Right lung (tissue), 10 donors: ENCODE measurements at places on chromosomes 13 and 19. TPM values are rescaled to one million over a fixed set of nuclear protein-coding genes. Genes with fewer than 3 reads are reported as not detected.

INSL3 gene
- not detected for polyA plus RNA-seq

PEX11G gene
- polyA plus RNA-seq, result 3.3 TPM

ZSCAN1 gene
- polyA plus RNA-seq, result 1.1 TPM

- no peak for DNase-seq
Observed at GRCh38 chr19:34793565-34793964, 20.6 kb upstream of the ZNF599 start.

- no peak for DNase-seq
Observed at GRCh38 chr13:39600766-39601165, 2.2 kb downstream of the LHFPL6 start.

- no peak for DNase-seq
Observed at GRCh38 chr13:41427666-41428065, 29.7 kb upstream of the RGCC start.

DNA sequence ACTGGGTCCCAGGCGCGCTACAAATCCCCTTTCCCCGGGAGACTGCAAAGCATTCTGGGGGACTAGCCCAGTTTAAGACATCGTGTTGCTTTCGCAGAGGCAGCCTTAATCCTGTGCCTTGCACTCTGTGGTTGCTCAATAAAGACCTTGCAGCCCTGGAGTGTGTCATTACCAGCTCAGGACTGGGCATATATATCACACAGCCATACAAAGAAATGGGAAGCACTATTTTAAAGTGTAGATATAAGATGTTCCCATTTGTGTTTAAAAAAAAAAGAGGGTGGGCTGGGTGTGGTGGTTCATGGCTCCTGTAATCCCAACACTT, 11.1 kb downstream of the NAPA start:
- DNase-seq, result no peak

- DNase-seq, result peak; percentile 91
Observed at GRCh38 chr19:18588611-18589379, at the start of gene REX1BD. TSS of gene REX1BD (plus strand) at chr19:18588798. CDS start at chr19:18588802, 4 bp downstream.

DNA sequence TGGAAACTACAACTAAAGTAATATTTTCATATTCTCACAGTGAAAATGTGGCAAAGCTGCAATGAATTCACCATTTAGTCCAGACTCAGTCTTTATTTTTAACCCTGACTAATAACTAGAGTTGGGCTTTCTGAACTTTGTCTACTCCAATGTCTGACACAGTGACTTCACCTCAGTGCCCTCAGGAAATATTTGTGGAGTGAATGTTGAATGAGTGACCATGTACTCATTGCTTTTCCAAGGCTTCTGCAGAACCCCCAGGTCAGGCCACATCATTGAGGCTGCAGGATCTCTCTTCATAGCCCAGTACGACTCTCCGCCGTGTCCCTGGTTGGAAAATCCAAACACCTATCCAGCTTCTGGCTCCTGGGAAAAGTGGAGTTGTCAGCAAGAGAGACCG, 1.8 kb downstream of the ZNF175 start:
- no peak for DNase-seq

DNA sequence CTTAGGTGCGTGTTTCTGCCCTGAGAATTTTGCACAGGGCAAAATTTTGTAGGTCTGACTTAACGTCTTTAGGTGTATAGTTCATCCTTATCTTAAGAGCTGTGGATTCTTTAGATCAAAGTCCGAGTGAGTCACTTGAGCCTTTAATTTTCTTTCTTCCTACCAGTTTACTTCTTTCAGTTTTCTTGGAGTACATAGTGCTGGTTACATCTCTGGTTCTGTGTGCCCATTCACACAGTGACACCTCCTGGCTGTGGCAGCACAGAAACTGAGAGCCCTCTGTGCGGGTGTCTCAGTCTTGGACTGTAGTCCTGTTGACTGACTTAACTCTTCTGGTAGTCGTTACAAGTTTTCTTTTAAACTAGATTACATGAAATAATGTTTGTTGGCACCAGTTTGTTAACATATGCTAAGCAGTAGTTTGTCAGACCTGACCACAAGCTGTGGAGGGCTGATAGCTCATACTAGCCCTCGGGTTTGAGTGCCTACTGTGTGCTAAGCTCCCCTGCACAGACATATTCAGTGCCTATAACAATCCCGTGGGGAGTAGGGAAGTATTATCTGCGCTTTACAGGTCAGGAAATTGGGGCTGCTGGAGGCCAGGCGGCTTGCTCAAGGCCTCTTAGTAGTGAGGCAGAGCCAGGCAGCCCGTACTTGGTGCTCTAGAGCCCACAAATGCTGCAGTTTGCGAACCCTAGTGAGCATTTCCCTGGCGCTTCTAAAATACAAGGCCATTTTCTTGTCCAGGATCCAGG, 1.6 kb downstream of the GATAD2A start:
- no peak for DNase-seq

- no peak for DNase-seq
Observed at GRCh38 chr13:105598529-105598928, 936.9 kb downstream of the EFNB2 start.

GRCh38 chr19:22832031-22832762, at the start of gene ZNF723:
TSS of gene ZNF723 (plus strand) at chr19:22832291. CDS start at chr19:22832380, 89 bp downstream.
- no peak for DNase-seq

DNA sequence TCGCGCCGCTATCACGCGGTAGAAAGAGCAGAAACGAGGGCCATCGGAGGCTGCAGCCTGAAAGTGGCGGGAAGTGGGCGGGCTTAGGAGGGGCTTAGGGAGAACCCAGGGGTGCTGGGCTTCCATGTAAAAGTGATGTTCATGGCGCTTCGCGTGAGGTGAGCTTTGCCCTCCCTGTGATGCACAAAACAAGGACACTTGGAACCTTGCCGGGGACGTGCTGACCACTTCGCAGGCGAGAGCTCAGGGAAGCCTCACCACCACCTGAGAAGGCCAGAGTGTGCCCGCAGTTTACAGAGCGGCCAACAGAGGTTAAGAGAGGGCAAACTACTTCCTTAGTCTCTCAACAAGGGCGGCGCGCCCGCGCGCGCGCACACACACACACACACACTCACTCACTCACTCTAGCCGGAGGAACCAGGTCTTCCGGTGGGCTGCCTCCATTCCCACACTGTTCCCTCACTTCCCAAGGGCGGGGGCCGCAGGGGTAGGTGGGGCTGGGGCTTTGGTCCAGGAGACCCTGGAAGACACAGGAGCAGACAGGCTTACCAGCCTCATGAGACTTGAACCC, 651 bp downstream of the GAPDHS start:
- peak; percentile 42 for DNase-seq

- no peak for DNase-seq
Observed at GRCh38 chr13:58728126-58728525, 1096.6 kb downstream of the PCDH17 start.
